IPS DF 6.9 (cell line): ENCODE measurements at places on chromosomes 12 and 14.

DNA sequence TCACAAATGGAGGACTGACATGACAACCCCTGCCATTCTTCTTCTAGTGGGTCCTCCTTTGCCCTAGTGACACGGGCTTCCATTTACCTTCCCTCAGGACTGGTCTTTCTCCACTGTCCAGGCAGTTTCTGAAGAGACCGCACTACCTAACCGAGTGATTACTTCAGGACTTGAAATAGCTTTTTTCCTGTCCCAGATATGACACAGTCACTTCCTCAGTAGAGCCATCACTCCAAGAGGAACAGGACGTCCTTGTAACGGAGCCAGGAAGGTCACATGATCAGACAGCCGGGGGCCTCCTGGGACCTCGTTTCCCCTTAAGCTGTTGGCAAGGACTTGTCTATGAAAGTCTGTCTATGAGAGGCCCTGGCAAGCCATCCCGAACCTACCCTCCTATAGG, 62.3 kb downstream of the FOS start:
- DNase-seq: no peak
- no peaks in the 10 kb centered on the region for H3K36me3 ChIP-seq
- H3K27me3 ChIP-seq: no peaks in the 10 kb centered on the region
- H3K4me3 ChIP-seq: no peak overlapping the region
- no peak overlapping the region for H3K27ac ChIP-seq

DNA sequence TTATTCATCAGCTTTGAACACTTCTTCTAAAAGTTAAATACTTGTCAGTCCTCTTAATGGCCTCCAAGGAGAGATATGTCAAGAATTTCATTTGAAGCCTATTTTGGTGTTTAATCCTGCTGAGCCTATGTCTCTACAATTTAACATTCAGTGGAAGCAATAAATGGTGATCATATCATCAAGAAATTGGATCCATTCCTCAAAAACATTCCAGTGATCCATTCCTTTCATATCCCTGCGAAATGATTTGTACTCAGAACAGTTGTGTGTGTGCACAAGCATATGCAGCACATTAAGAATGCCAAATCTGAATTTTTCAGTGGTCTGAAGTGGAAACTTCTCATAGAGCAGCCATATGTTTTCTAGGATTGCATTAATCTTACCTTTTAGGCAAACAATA, 373.7 kb upstream of the SYT1 start:
- no peak overlapping the region for H3K27ac ChIP-seq
- DNase-seq: no peak
- H3K4me3 ChIP-seq: no peak overlapping the region
- no peaks in the 10 kb centered on the region for H3K27me3 ChIP-seq
- no peaks in the 10 kb centered on the region for H3K36me3 ChIP-seq
- no peaks in the 10 kb centered on the region for H3K4me1 ChIP-seq

DNA sequence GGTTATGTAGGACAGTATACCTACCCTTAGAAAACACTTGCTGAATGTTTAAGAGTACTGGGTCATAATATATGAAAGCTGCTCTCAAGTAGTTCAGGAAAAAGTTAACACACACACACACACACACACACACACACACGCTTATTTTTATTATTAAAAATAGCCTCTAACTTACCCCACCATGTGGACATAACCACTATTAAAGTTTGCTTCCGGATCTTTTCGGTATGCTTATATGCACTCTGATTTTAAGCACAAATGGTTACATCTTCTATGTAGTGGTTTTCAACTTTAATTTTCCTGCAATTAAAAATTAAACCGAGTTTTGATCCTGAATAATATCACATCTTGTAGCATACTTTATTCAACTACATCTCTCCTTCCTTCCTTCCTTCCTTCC, 84.9 kb upstream of the TRAF3 start:
- H3K27ac ChIP-seq: no peak overlapping the region
- H3K27me3 ChIP-seq: no peaks in the 10 kb centered on the region
- DNase-seq: no peak

DNA sequence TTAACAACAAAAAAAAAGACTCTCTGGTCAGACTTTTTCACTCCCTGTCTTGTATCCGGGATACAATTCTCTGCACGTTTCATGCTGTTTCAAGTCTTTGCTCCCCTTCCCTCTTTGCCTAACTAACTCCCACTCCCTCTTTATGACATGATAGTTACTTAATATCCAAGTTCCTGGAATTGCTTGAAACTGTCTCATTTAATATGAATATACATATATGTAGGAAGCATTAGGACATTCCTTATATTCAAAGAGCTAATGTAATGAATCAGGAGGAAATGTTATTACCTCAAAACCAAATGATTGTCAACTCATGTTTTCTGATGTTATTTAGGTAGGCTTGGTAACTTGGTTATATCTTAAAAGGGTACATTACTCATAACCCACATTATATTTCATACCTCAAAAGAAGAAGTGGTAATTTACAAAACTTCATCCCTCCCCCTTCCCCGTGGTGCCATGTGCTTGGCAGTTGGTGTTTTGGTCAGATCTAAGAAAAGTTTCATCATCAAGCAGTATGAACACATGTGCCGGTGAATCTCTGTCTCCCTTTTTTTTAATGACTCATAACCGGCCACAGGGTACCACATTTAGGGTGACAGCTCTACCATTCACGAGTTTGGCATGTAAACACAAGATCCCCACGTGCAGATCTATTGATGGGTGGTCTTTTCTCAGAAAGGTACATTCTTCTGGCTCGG, 56.5 kb downstream of the HCAR2 start:
- no peaks in the 10 kb centered on the region for H3K36me3 ChIP-seq
- H3K4me1 ChIP-seq: no peaks in the 10 kb centered on the region
- H3K27ac ChIP-seq: no peak overlapping the region

- no peak overlapping the region for H3K27ac ChIP-seq
- H3K27me3 ChIP-seq: no peaks in the 10 kb centered on the region
- DNase-seq: peak; percentile 16
- H3K4me3 ChIP-seq: no peak overlapping the region
- no peaks in the 10 kb centered on the region for H3K4me1 ChIP-seq
Observed at GRCh38 chr14:21924479-21924878, 250.9 kb upstream of the OR4E1 start.

- H3K4me3 ChIP-seq: no peak overlapping the region
- H3K27ac ChIP-seq: no peak overlapping the region
- no peaks in the 10 kb centered on the region for H3K36me3 ChIP-seq
Observed at GRCh38 chr12:79056775-79057174, 192.2 kb downstream of the SYT1 start.

GRCh38 chr12:113917393-113917792, 48.7 kb downstream of the RBM19 start:
- H3K27me3 ChIP-seq: no peaks in the 10 kb centered on the region
- no peak overlapping the region for H3K27ac ChIP-seq
- no peak for DNase-seq
- H3K4me1 ChIP-seq: no peaks in the 10 kb centered on the region
- no peak overlapping the region for H3K4me3 ChIP-seq
- H3K36me3 ChIP-seq: peaks cover 2% of the 10 kb centered on the region

GRCh38 chr12:12072064-12072760, 1.5 kb downstream of the BCL2L14 start:
- no peak overlapping the region for H3K27ac ChIP-seq
- 0 out of 2 replicates have a peak, but pooled peaks cover 1% of the 10 kb centered on the region for H3K4me1 ChIP-seq
- H3K27me3 ChIP-seq: no peaks in the 10 kb centered on the region
- no peak for DNase-seq
- no peak overlapping the region for H3K4me3 ChIP-seq
- no peaks in the 10 kb centered on the region for H3K36me3 ChIP-seq

DNA sequence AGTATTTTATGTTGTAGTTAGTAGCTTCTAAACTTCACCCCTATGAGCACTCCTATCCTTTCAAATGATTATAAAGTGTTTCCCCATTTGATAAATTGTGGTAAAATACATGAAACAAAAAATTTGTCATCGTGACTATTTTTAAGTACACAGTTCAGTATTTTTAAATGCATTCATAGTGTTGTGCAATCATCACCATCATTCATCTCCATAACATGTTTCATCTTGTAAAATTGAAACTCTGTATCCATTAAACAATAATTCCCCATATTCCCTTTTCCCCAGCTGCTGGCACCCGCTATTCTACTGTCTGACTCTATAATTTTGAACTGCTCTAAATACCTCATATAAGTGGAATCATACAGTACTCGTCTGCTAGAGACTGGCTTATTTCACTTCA, 52.5 kb downstream of the ATP23 start:
- H3K27me3 ChIP-seq: no peaks in the 10 kb centered on the region
- H3K36me3 ChIP-seq: no peaks in the 10 kb centered on the region
- H3K27ac ChIP-seq: no peak overlapping the region
- no peak overlapping the region for H3K4me3 ChIP-seq
- H3K4me1 ChIP-seq: no peaks in the 10 kb centered on the region

DNA sequence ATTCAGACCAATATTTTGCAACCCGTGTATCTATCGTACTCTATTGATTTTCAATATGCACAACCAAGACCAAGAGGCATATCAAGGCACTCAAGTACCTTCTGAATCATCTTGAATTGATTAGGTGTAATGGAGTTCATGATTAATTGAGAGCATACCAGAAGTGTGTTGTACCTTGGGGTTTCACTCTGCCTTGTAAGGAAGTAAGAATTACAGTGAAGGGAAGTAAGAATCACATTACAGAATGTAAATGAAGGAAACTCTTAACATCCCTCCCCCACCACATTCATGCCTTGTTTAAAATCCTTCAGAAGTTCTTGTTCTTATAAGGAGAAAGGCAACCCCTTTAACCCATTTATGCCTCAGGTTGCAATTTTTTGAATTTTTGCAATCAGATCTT, 5.4 kb upstream of the MGAT4C start:
- H3K4me1 ChIP-seq: peaks cover 1% of the 10 kb centered on the region
- no peak for DNase-seq
- no peaks in the 10 kb centered on the region for H3K27me3 ChIP-seq
- no peaks in the 10 kb centered on the region for H3K36me3 ChIP-seq
- no peak overlapping the region for H3K27ac ChIP-seq
- H3K4me3 ChIP-seq: no peak overlapping the region

- no peak overlapping the region for H3K27ac ChIP-seq
- H3K27me3 ChIP-seq: no peaks in the 10 kb centered on the region
- no peaks in the 10 kb centered on the region for H3K4me1 ChIP-seq
- no peaks in the 10 kb centered on the region for H3K36me3 ChIP-seq
- no peak for DNase-seq
Observed at GRCh38 chr14:62301911-62302310, 539.7 kb downstream of the SNAPC1 start.

GRCh38 chr14:58747181-58747580, 109.4 kb downstream of the DACT1 start:
- H3K4me3 ChIP-seq: no peak overlapping the region
- no peaks in the 10 kb centered on the region for H3K36me3 ChIP-seq
- no peaks in the 10 kb centered on the region for H3K27me3 ChIP-seq
- DNase-seq: no peak
- H3K27ac ChIP-seq: no peak overlapping the region

- no peak overlapping the region for H3K4me3 ChIP-seq
- no peak for DNase-seq
- no peaks in the 10 kb centered on the region for H3K36me3 ChIP-seq
- no peaks in the 10 kb centered on the region for H3K27me3 ChIP-seq
Observed at GRCh38 chr12:71415336-71416231, 24.0 kb upstream of the LGR5 start.

DNA sequence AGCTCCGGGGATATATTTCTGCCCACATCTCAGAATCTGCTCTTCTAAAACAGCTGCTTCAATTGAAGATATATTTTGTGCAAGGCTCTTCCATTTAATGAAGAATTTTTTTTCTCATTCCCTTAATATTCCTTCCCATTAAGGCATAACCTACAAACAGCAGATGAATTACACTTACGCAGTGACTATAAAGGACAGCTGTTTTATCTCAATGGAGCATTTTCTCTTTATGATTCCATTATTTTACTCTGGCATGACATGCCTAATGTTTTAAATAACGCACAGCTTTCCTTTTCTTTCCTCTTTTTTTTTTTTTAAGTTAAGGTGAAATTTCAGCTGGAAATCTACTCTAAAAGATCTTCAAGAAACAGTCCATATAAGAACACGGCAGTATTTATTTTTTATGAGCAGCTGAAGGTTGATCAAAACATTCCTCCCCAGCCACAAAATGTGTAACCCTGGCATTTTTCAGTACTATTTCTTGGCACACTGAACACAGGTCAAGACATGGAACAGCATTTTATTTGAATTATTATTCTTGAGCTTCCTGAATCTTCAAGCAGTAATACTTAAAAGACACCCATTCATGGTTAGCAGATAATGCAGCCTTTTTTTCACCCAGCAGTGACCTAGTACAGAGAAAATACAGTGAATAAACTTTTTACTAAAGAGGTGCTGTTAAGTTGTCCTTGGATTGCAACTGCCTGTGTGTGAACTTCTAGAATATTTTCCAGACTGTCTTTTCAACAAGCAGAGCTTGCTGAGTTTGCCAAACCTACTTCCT, 118.1 kb upstream of the FOXN3 start:
- DNase-seq: no peak
- H3K27me3 ChIP-seq: no peaks in the 10 kb centered on the region
- no peak overlapping the region for H3K27ac ChIP-seq
- peaks cover 2% of the 10 kb centered on the region; the same call in 1 of the 2 replicates for H3K4me1 ChIP-seq
- no peak overlapping the region for H3K4me3 ChIP-seq

DNA sequence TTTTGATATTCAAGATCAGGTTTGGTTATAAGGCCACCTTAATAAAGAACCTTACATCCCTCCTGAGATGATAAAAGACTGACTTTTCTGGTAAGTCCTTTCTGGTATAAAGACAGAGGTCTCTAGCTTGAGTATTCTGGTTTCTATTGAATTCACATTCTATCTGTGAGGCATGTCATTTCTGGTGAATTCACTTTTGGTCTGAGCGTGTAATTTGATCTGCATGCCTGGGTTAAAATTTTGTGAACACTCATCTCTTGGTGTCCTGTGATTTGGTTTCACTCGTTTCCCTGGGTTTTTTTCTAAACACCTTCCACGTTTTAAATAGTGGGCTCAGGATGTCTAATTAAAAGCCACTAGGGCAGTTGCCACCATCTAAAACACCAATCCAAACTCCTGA, 12.2 kb downstream of the EIF5 start:
- peaks cover 1% of the 10 kb centered on the region; the same call in 1 of the 2 replicates for H3K4me1 ChIP-seq
- no peaks in the 10 kb centered on the region for H3K27me3 ChIP-seq
- peaks cover 12% of the 10 kb centered on the region; the same call in 1 of the 2 replicates for H3K36me3 ChIP-seq
- H3K4me3 ChIP-seq: no peak overlapping the region
- DNase-seq: no peak

DNA sequence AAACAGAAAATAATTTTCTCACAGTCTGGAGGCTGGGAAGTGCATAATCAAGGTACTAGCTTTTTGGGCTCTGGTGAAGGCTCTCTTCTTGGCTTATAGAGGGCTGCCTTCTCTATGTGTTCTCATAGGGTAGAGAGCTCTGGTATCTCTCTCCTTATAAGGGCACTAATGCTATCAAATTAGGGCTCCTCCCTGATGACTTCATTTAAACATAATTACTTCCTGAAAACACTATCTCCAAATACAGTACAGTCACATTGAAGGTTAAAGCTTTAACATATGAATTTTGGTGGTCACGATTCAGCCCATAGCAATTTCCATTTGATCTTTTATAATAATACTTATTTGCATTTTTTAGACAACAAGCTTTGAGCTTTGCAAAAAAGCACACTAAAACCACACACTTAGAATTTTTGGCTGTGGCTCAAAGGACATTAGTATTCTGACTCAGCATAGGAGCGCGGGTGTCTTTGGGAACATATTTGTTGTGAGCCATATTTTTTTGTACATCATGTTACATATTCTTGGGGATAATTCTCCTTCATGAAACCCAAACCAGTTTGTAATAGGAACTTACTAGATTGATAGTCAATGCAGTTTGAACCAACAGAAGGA, 808.1 kb upstream of the FBXO33 start:
- no peak overlapping the region for H3K4me3 ChIP-seq
- no peaks in the 10 kb centered on the region for H3K27me3 ChIP-seq
- H3K4me1 ChIP-seq: no peaks in the 10 kb centered on the region
- no peak for DNase-seq
- H3K27ac ChIP-seq: no peak overlapping the region
